Posterior cingulate gyrus (tissue), 11 donors: ENCODE measurements at places on chromosomes 6 and 20.

- DNase-seq, result no peak
Measured at GRCh38 chr6:34332251-34333198, 59.9 kb downstream of the NUDT3 start.

GRCh38 chr20:18906046-18906445 lies 92.5 kb downstream of the SCP2D1 start:
- no peak for DNase-seq

GRCh38 chr20:17969884-17970409 lies 1.1 kb downstream of the MGME1 start:
- no peak for DNase-seq

DNA sequence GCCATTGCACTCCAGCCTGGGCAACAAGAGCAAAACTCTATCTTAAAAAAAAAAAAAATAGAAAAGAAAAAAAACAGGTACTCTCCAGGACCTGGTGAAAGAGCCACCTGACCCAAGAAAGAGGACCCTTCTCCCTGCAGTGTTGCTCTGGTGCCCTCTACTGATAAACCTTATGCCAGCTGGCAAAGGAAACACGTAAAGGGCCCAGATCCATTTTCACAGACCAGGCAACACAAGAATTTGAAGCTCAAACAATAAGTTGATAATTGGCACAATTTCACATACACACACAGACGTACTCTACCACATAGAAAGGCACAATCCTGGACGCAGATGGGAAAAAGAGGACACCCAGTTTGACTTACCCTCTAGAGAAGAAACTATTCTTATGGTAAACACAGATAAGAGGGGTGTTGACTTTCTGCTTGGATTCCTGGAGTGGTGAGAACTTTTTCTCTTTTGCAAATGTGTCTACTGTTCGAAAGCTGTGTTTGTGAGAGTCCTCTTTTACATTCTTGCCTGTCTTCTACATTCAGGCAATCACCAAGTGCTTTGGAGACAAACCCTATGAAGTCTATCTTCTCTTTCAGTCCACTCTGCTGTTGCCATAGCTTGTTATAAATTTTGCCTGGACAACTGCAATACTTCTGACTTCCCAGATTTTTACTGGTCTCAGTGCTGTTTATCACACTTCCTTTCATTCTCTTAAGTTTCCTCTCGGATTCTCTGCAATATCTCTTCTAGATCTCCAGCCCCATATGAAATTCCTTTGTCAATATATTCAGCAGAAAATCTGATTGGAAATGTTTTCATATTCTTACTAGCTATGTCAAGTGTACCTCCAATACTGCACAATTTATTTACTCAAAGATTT lies 6.4 kb upstream of the SNRPB start:
- DNase-seq, result no peak

DNA sequence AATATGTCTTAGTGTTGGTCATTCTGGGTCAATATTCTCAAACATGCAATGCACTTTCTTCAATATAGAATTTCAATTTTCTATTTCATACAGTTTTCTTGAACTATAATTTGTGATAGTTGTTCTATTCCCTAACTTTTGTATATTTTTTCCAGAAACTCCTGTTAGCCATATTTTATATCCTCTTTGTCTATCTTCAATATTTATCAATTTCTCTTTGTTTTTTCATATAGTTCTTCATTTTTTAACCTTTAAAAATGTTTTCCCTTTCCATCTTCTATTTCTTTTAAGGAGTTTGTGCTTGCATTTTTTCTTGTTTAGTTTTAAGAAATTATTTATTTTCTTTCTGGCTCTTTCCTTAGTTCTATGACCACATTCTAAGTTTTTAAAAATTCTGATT lies 42.0 kb upstream of the MBOAT1 start:
- DNase-seq, result no peak

DNA sequence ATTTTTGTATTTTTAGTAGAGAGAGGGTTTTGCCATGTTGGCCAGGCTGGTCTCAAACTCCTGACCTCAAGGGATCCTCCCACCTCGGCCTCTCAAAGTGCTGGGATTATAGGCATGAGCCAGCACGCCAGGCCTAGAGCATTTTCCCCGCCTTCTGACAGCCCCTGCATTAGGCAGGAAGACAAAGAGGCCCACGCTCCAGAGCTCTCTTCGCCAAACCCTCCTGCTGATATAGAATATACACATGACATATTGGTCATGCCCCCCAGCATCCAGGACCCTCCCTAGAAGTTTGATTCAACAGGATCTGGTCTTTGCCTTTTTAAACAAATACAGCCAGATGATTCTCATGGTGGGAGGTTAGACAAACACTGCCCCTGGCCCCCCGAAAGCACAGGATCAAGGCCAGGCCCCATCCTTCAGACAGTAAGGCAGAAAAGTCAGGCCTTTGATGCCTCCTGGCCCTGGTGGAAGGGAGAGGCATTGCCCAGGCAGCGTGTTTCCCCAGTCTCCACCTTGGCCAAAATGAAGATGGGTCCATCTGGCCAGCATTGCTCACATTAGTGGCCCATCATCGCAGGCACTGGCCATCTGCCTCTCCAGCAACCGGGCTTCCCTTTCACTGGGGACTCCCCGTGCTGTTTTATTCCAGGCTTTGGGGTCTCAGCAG lies 4.4 kb downstream of the SULF2 start:
- no peak for DNase-seq

DNA sequence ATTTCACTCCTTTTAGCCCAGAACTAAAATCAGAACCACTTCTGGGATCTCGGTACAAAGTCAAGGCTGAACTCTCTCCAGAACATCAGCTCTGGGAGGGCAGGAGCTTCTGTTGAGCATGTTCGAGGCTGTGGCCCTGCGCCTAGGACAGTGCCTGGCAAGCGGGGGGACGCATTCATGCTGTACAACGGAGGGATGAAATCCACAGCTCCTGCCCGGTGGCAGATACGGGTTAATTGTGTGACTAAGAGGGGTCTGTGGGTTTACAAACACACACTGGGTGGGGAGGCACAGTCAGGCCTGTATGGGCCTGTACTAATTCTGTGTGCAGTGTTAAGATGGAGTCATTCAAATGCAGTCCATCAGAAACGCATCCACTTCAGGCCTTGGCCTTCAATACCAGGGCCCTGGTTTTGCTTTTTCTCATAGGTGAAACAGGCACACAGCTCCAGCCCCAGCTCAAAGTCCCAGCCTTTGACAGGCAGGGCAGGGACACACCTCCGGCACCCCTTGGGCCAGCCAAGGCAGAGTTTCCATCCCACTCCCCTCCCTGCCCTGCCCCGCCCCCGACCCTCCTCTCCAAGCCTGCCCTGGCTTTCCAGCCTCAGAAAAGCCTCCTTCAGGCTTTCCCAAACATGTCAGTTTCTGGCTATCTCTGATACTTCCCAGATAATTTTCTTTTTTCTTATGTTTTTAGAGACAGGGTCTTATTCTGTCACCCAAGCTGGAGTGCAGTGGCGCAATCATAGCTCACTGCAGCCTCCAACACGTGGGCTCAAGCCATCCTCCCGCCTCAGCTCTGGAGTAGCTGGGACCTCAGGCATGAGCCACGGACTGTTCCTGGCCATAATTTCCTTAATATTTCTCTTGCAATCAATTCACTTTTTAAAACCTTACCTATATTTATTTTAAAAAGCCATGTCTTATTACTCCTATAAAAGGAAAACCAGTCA lies 109.8 kb downstream of the SULF2 start:
- no peak for DNase-seq

DNA sequence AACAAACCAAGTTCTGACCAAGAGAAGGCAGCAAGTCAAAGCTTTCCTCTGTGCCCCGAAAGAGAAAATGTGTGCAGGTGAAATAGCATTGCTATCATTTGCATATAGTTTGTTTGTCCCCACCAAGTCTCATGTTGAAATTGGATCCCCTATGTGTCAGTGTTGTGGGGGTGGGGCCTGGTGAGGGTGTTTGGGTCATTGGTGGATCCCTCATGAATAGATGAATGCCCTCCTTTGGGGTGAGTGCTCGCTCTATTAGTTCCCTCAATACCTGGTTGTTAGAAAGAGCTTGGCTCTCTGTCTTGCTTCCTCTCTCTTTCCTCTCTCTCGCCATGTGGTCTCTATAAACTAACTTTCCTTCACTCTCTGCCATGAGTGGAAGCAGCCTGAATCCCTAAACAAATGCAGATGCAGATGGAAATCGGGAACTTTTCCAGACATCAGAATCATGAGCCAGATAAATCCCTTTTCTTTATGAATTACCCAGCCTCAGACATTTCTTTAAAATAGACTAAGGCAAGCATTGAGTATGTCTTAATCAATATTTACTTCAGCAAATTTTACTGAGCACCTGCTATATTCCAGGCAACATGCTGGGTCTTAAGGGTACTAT lies 43.8 kb upstream of the SYNDIG1 start:
- DNase-seq, result no peak

DNA sequence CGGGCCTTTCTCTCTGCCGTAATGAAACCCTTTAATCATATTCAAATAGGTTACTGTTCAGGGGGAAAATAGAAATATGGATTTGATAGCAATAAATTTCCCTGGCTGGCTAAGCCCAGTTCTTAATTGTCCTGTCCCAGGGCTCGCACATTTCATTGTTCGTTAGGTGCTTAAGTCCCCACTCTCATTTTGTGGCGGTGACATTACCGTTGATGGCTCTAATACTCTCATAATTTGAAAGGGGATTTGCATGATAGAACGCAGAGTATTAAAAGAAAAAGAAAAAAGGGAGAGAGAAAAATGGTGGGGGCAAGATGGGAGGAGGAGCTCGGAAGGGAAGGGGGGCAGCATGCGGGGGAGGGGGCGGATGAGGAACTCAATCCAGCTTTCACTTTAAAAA lies 79.1 kb upstream of the FOXP4 start:
- DNase-seq, result no peak

DNA sequence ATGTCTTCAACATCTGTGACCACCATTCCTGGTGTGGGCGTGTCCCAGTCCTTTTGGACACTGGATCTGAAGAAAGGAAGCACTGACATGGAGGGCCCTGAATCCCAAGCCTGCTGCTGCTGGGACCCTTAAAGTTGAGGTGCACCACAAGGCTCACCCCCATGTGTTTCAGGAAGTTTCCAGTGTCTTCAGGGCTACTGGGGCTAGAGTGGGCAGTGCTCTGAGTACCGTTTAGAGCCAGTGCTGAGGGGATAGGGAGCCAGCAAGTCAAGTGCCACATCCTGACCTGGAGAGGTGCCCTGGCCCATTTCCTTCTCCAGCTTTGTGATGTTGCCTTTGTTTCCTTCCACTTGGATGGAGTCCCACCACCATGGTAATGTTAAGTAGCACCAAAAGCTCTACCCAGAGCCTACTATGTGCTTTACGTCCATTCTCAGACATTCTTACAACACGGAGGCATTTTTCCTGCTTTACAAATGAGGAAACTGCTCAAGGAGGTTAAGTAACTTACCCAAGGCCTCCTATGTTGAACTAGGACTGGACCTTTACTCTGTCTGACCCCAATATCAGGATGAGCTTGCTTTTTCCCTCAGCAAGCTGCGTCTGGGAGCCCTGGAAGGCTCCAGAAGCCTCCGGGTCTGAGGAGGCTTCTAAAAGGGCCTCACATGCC lies 552 bp upstream of the DEF6 start:
- DNase-seq, result no peak

DNA sequence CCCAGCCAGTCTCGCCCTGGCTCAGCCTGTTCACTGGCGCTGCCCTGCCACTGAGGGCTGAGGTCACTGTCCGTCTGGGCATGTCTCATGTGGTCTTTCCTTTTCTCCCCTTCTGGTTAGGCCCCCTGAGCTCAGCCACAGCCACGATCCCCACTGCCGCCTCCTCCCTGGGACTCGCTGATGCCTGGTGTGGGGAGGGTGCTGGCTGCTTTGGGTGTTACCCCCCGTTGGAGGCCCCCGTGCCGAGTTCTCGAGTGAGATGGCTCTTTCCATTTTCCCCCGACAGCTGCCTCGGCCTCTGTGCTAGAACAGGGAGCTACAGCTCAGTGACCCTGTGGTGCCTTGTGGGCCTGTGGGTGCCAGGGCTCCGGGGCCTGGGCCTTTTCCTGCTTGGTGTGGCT lies 14.9 kb upstream of the TCFL5 start:
- no peak for DNase-seq

- DNase-seq, result no peak
Measured at GRCh38 chr6:28764014-28764723, 159.6 kb downstream of the TRIM27 start.

DNA sequence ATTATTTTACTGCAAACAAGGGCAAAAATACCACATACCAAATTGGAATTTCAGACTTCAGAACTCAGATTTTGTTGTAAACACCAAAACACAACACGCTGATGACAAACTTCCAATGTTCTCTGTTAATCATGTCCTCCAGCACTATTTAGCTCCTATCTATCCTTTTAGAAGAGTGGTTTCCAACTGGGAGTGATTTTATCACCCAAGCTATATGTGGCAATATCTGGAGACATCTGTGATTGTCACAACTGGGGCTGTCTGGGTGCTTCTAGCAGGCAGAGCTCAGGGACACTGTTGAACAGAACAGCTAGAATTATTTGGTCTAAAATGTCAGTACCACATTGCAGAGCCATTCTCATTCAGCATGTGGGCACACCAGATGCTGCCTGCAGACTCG lies 244.6 kb downstream of the FOXC1 start:
- DNase-seq, result no peak

GRCh38 chr6:158972241-158973233 lies 27.5 kb downstream of the RSPH3 start:
- no peak for DNase-seq

DNA sequence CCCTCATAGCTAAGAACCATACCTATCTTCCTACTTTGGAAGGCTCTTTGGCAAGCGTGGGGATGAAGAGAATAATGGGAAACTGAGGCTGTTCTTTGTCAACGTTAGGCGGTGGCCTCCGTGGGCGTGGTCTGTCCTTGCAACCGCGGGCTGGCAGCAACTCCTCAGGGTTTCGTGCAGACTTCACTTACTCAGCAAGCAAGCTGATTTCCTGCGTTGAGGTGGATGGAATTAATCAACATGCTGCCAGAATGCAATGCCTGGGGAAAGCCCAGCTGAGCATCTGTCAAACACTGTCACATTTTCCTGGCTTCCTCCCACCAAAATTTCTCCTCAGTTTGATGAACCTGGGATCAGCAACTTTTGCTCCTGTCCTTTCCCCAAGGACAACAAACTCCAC lies 9.2 kb upstream of the IL17F start:
- DNase-seq, result no peak

DNA sequence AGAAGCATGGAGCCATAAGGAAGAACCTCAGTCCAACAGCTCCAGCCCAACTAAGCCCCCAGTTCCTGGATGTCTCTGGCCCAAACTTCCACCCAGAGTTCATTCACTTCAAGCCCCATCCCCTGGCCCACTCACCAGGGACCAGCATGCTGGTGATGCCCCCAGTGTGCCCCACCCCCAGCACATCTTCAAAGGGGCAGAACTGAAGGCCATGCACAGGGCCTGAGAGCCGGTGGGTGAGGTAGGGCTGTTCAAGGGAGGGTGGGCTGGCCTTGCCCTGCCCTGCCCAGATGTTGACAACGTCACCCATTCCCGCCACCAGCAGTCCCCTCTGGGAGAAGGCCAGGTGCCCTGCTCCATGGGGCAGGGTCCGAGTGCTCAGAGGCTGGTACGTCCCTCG lies 3.6 kb downstream of the B3GALT4 start:
- no peak for DNase-seq

DNA sequence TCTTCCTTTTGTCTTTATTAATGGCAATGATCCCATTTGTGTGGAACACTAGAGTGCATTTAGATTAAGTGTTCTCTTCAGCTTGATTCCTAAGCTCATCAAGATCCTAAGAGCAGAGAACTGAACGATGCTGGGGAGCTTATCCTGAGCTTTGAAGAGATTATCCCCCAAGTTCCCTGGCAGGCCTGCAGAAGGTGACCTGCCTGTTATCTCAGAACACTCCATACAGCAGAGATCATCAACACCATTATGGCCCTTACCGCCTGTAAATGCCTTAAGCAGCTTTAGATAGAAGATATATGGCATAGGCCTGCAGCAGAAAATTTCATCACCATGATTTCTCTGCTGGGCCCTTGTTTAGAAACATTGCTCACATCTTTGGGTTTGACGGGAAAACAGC lies 779.9 kb upstream of the MAP3K7 start:
- no peak for DNase-seq
